Activated naive CD4-positive, alpha-beta T cell (primary cell): ENCODE measurements at places on chromosomes 3 and 15.

DNA sequence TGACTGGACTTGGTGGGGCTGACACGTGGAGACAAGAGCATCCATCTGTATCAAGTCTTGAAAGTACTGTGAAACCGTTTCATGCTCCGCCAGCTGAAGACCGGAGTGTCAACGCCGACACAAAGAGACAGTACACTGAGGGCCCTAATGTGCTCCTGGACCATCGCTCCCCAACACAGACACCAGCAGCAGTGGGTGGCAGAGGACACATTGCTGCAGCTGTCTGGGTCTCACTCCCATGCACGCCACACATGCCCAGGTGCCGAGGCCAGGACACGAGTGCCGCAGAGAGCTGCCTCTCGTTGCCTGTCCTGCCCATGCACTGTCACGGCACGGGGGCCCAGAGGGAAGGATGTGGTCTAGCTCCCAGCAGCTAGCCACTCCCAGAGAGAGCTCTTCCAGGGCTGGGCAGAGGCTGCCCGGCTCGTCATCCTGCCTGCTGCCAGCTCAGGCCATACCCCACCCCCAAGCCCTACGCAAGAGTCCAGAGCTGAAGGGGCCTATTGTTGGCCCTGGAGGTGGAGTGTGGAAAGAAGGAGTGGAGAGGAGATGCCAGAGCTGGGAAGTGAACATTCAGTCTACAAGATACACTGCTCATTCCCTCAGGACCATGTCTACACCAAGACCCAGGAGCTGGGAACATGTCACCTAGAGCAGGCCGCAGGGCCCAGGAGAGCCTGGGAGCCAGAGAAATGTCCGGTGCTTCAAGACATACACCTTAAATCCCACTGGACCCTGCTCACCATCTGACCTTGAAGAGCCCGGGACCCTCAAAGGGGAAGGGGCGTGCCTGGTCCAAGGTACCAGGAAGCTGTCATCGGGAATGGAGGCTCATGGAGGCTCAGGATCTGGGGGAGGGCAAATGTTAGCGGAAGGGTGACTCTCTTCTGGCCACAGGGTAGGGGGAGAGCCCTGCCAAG, 7.7 kb downstream of the TNK2 start:
- DNase-seq, result no peak

DNA sequence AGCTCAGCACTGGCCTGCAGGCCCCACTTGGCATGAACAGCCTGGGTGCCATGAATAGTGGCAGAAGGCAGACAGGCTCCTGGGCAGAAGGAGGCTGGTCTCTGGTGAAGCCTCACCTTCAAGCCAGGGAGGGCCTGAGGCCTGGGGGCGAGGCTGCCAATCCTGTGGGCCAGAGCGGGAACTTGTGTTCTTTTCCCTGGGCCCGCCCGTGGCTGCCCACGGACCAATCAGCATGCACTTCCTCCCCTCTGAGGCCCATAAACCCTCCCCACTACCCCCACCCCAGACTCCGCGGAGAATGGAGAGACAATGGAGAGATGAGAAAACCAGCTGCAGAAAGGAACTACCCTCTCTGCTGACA, 283.8 kb upstream of the ROBO1 start:
- no peak for DNase-seq

DNA sequence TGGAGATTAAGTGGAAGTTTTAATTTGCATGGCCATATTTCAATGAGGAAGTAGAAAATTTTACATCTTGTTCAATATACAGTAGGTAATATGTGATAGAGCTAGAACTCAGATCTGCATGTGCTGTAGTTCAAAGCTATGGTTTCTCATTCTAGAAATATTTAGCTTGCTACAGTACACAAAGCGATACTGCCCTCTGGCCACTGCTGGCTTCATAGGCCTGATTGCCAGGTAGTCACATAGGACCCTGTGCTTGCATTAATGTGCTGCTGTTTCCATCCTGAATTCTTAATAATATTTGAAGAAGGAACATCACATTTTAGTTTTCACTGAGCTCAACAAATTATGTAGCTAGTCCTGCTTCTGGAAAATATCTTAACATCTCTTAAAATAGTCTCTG, 87.0 kb downstream of the PLSCR2 start:
- no peak for DNase-seq

GRCh38 chr3:43073116-43073835, 32.6 kb downstream of the POMGNT2 start:
- no peak for DNase-seq

GRCh38 chr15:26724381-26725150, 48.3 kb downstream of the GABRB3 start:
- no peak for DNase-seq

DNA sequence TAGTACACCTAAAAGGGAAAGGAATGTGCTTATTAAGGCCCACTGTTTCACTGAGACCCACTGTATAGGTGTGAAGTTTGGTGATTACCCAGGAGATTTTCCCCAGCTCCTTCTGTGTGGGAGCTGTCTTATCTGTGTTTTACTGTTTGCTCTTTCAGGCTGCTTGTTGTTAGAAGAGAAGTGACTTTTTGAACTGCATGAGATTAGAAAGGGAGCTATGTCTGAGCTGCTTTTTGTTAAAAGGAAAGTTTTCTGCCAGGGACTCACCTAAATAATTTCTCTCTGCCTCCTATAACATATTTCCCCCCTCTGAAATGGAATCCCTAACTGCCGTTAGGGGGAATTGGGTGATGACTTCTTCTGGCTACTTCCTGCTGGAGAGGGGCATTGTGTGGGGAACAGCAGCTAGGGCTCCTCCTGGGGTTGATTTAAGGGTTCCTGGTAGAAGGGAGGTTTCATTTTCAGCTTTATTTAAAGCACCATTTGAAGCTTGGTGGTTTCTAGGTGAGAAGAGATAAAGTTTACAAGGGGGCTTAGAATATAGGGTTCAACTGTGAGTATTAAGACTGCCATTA, 77.1 kb upstream of the ATP11B start:
- DNase-seq, result no peak

GRCh38 chr15:20340331-20340811, 201.2 kb downstream of the GOLGA6L6 start:
- DNase-seq, result no peak

- no peak for DNase-seq
These were observed 8.0 kb downstream of the MESP1 start for GRCh38 chr15:89743011-89743410.
